ENCODE measurements at places on chromosomes 1 and 21.

DNA sequence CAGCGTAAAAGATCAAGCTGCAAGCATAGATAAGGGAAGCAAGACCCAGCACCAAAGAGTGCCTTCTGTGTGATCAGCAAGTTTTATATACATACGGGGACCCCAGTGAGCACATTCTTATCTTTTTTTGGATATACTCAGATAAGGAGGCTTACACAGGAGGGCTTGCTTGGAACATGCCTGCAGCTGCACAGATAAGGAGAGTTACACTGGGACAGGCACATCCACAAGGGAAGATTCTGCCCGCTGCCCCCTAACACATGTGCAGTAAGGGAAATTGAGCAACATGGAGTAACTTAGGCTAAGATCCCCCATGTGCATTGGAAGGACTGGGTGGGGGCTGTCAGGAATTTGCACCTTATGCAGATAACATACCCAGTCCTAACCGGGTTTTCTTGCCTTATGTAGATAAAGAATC is 1334.8 kb downstream of the MRPL39 start:
- DNase-seq: no peak

DNA sequence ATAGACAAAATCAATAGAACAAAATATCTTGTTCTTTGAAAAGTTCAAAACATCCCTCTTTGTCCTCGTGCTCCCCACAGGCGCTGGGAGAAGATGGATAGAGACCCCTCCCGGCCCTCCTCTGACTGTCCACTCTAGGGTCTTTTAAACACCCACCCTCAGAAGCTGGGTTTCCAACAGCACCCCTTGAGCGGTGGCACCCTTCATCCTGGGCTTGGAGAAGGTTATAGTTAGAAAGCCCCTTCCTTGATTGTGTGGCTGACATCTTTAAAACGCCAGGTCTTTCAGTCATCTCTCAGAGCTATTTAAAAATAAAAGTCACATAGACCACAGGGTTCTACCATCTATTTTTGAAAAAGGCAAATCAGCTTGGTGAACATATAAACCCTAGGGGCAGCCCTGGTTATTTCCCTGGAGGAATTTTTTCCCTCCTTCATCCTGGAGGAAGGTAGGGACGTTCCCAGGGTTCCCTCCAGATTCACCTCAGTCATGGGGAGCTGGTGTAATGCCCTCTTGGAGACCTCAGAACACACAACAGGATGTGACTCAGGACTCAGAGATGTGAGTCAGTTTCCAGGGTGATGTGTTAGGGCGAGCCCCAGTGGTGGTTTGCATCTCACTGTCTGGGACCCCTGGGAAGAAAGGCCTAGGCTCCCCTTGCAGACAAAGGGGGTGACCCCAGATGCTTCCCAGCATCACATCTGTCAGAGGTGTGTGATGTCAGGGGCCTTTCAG is 138.5 kb downstream of the CLIC6 start:
- no peak for DNase-seq

GRCh38 chr1:235640580-235640979 is 9.0 kb downstream of the GNG4 start:
- DNase-seq: no peak

DNA sequence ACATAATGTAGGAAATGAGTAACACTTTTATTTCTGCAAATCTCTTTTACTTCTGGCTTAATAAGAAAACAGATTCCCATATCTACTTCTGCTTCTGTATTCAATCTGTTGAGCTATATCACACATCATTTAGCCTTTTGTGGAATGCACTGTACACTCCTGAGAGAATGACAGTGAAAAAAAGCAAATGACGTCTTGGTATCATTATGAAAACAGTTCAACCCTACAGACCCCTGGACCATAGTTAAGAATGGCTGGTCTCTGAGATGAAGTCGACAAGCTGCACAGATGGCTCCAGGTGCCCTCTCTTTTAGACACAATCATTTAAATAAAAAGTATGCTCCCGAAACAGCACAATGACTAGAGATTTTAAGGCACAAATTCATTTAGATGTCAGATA is 247.0 kb downstream of the RERE start:
- no peak for DNase-seq

GRCh38 chr1:201944639-201945038 is 1.7 kb downstream of the LMOD1 start:
- no peak for DNase-seq

- DNase-seq: no peak
These were observed 18.0 kb downstream of the F13B start for GRCh38 chr1:197049100-197049499.

GRCh38 chr1:232589812-232590743 is 39.9 kb downstream of the SIPA1L2 start:
- peak; percentile 18 for DNase-seq

DNA sequence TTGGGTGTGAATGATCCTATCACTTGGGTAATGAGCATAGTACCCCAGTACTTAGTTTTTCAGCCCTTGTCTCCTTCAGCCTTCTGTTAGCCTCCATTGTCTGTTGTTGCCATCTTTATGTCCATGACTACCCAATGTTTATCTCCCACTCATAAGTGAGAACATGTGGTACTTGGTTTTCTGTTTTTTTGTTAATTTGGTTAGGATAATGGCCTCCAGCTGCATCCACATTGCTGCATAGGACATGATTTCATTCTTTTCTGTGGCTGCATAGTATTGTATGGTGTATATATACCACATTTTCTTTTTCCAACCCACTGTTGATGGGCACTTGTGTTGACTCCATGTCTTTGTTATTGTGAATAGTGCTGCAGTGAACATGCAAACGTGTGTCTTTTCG is 39.6 kb upstream of the GPR52 start:
- no peak for DNase-seq

DNA sequence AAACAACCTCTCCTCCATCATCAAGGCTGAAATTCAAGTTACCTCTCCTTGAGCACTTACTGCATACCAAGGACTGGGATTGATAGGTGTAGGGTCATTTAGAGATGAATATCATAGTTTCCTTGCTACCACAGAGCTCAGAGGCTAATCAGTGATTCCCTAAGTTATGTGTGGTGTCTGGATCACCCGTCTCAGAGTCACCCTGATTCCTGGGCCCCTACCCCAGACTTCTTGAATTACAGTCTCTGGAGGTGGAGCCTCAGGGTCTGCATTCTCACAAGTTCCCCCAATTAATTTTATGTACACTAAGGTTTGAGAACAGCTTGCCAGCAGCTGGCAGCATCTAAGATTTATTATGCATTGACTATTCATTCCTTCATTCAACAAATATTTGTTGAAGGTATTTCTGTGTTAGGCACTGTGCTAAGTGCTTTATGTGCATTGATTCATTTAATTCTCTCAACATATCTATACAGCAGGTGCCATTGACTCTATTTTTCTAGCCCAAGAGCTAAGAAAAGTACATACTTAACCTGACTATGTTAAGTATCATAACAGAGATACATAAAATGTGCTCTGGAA is 182.9 kb upstream of the FGGY start:
- DNase-seq: no peak

- DNase-seq: peak; percentile 62
These were observed 707 bp upstream of the KLHL21 start for GRCh38 chr1:6603238-6603914.

All from dorsolateral prefrontal cortex (tissue), 122 donors.